ENCODE measurements at places on chromosomes 12 and 14.

GRCh38 chr12:88182416-88182815, 40.3 kb downstream of the TMTC3 start:
- H3K27me3 ChIP-seq = no peaks in the 10 kb centered on the region
- no peak overlapping the region for H3K27ac ChIP-seq
- no peak overlapping the region for H3K4me3 ChIP-seq
- DNase-seq = no peak
- H3K4me1 ChIP-seq = no peaks in the 10 kb centered on the region
- H3K36me3 ChIP-seq = peaks cover 17% of the 10 kb centered on the region

- no peak overlapping the region for H3K4me3 ChIP-seq
- H3K4me1 ChIP-seq = no peaks in the 10 kb centered on the region
- no peak for DNase-seq
- H3K27me3 ChIP-seq = no peaks in the 10 kb centered on the region
- H3K27ac ChIP-seq = no peak overlapping the region
Measured at GRCh38 chr12:115183752-115184151, 499.8 kb upstream of the TBX3 start.

DNA sequence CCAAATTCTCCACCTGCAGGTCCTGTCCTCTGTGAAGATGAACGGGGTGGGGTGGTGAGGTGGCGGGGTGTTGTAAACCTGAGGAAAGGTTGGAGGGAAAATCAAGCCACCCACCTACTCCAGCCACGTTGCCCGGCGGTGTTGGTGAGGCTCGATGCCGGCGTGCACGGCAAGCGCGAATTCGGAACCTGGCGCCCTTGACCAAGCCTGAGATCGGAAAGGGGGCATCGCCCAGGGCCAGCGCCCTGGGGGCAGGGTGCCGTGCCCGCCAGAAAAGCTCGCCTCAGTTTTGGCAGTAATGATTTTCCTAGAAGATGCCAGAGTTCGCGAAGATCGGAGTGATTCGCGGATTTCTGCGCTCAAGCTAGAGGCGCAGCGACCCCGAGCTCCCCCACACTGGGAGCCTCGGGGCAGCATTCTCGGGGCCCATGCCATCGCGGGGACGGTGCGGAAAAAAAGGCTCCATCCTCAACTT, 817 bp downstream of the STXBP6 start:
- no peaks in the 10 kb centered on the region for H3K36me3 ChIP-seq
- H3K4me3 ChIP-seq = peak overlapping the region; percentile 65
- peaks cover 19% of the 10 kb centered on the region for H3K4me1 ChIP-seq
- DNase-seq = peak; percentile 10
- no peak overlapping the region for H3K27ac ChIP-seq
- H3K27me3 ChIP-seq = peaks cover 13% of the 10 kb centered on the region

- H3K4me3 ChIP-seq = peak overlapping the region; percentile 35
- peak overlapping the region; percentile 64 for H3K27ac ChIP-seq
- peaks cover 19% of the 10 kb centered on the region for H3K4me1 ChIP-seq
- no peaks in the 10 kb centered on the region for H3K36me3 ChIP-seq
- DNase-seq = peak; percentile 99
Measured at GRCh38 chr12:98418357-98419075, 96.9 kb upstream of the TMPO start.

- no peaks in the 10 kb centered on the region for H3K4me1 ChIP-seq
- H3K27me3 ChIP-seq = no peaks in the 10 kb centered on the region
- H3K4me3 ChIP-seq = no peak overlapping the region
- H3K36me3 ChIP-seq = no peaks in the 10 kb centered on the region
- H3K27ac ChIP-seq = no peak overlapping the region
- DNase-seq = no peak
Measured at GRCh38 chr14:81594012-81594411, 60.4 kb upstream of the SEL1L start.

DNA sequence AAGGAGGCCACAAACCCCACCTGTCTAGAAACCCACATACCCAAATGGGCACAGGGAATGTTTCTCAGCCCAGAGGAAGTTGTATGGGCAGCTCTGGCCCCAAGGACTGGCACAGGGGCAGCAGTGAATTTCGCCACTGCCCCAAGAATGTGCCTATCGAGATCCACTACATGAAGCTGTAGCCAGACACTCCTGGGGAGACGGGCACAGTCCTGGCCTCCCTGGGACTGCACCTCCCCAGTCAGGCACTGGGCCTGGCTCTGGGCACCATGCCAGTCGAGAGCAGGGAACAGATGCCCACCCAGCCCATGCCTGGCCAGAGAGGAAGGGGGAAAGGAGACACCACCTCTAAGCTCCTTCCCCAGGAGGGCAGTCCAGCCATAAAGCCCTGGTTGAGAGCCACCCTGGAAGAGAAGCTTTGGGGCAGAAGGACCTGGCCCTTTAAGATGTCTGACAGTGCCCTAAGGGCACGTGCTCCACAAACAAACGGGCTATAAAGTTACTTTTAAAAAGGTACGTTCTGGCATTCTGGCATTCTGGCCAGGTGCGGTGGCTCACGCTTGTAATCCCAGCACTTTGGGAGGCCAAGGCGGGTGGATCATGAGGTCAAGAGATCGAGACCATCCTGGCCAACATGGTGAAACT, 8.4 kb downstream of the ADCY6 start:
- no peaks in the 10 kb centered on the region for H3K36me3 ChIP-seq
- no peak overlapping the region for H3K4me3 ChIP-seq
- H3K4me1 ChIP-seq = peaks cover 22% of the 10 kb centered on the region
- peak overlapping the region; percentile 71 for H3K27ac ChIP-seq
- DNase-seq = no peak
- no peaks in the 10 kb centered on the region for H3K27me3 ChIP-seq

DNA sequence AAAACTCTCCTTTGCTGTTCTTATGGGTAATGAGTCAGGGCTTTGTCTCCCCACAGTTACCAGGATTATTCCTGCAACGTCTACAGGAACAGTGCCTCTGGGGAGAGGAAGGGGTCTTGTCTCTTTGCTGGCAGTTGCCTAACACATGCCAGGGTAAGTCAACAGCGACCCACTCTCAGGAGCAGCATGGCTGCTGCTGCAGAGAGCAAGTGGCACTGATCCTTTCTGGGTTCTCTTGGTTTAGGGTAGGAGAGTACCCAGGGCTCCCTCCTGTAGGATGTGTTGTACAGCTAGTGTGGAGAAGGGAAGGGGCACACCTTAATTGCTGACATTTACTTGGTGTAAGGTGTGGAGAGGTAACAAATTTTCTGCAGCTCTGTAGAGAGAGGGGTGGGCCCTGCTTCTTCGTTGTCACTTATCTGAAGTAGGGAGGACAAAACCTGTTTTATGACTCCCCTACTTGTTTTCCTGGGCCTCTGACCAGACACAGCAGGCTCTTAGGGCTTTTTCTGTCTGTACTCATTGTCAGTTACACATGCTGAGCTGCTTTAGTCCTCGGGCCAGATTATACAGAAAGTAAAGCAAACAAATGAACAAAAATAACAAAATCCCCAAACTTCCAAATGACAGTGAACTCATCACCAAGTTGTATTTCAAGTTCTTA, 168.2 kb downstream of the ACSS3 start:
- no peak overlapping the region for H3K27ac ChIP-seq
- no peaks in the 10 kb centered on the region for H3K4me1 ChIP-seq
- no peak for DNase-seq
- no peaks in the 10 kb centered on the region for H3K36me3 ChIP-seq
- no peak overlapping the region for H3K4me3 ChIP-seq

GRCh38 chr12:53219292-53219955, 12.4 kb upstream of the ITGB7 start:
- no peaks in the 10 kb centered on the region for H3K36me3 ChIP-seq
- DNase-seq = peak; percentile 69
- H3K4me3 ChIP-seq = peak overlapping the region; percentile 80

GRCh38 chr14:23146351-23146910, 27.4 kb upstream of the CEBPE start:
- H3K27me3 ChIP-seq = peaks cover 6% of the 10 kb centered on the region
- no peak overlapping the region for H3K27ac ChIP-seq
- no peak for DNase-seq

DNA sequence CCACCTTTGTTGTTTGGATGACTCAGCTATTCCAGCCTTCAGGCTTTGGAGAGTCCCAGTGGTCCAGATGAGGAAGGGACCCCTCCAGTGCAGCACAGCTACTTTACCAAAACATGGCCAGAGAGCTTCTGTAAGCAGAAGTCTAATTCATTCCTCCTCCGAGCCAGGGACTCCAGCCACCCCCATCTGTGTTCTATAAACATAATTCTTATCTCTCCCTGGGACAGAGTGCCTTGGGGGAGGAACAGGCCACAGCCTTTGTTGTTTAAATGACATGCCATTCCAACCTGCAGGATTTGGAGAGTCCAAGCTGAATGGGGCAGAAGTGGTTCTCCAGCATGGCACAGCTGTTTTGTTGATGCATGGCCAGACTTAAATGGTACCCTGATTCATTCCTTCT, 994.0 kb downstream of the TRHDE start:
- H3K4me3 ChIP-seq = no peak overlapping the region
- H3K27me3 ChIP-seq = no peaks in the 10 kb centered on the region
- H3K27ac ChIP-seq = no peak overlapping the region
- no peaks in the 10 kb centered on the region for H3K4me1 ChIP-seq

- no peaks in the 10 kb centered on the region for H3K27me3 ChIP-seq
- DNase-seq = no peak
- no peaks in the 10 kb centered on the region for H3K4me1 ChIP-seq
- no peak overlapping the region for H3K4me3 ChIP-seq
Measured at GRCh38 chr14:89598548-89599186, 181.6 kb upstream of the FOXN3 start.
